ENCODE measurements at places on chromosomes 2 and 18. TPM values are rescaled to one million over a fixed set of nuclear protein-coding genes. Genes with fewer than 3 reads are reported as not detected.

GRCh38 chr2:18614041-18614440 lies 24.7 kb upstream of the NT5C1B start:
- H3K4me3 ChIP-seq: no peak overlapping the region
- H3K27ac ChIP-seq: no peak overlapping the region
- no peaks in the 10 kb centered on the region for H3K36me3 ChIP-seq
- DNase-seq: no peak
- no peaks in the 10 kb centered on the region for H3K4me1 ChIP-seq

GRCh38 chr2:232008907-232009638 lies 47.6 kb downstream of the DIS3L2 start:
- no peak overlapping the region for H3K27ac ChIP-seq
- no peak for DNase-seq
- no peak overlapping the region for H3K4me3 ChIP-seq
- no peaks in the 10 kb centered on the region for H3K27me3 ChIP-seq

- H3K36me3 ChIP-seq: peaks cover 6% of the 10 kb centered on the region
- H3K27ac ChIP-seq: no peak overlapping the region
- no peak overlapping the region for H3K4me3 ChIP-seq
- peaks cover 18% of the 10 kb centered on the region for H3K4me1 ChIP-seq
- H3K27me3 ChIP-seq: peaks cover 2% of the 10 kb centered on the region
Measured at GRCh38 chr2:238506371-238507068, 79.8 kb downstream of the ASB1 start.

- peaks cover 4% of the 10 kb centered on the region for H3K4me1 ChIP-seq
- no peak overlapping the region for H3K27ac ChIP-seq
- no peaks in the 10 kb centered on the region for H3K36me3 ChIP-seq
- no peaks in the 10 kb centered on the region for H3K27me3 ChIP-seq
- no peak for DNase-seq
Measured at GRCh38 chr2:11027195-11027594, 115.5 kb downstream of the KCNF1 start.

DNA sequence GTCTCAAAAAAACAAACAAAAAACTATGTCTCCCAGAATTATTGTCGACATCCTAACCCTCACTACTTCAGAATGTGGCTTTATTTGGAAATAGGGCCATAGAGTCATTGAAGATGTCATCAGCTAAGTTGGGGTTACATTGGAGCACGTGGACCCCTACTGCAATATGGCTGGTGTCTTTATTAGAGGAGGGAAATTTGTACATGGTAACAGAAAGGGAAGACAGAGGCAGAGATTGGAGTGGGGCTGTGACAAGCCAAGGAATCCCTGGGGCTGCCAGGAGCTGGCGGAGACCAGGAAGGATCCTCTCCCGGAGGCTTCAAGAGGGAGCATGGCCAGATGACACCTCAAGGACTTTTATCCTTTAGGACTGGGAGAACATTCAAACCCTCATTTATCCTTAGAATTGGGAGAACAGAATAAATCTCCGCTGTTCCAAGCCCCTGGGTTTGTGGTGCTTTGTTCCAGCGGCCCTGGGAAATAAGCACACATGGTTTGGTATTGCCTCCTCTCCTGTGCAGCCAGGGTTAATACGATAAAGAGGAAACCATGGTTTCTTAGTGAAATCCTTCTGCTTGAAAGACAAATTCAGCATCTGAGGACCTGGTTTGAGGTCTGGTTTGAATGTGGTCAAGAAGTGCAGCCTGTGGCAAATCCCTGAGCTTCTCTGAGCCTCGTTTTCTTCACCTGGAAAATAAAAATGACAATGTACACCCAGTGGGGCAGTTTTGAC lies 184.7 kb downstream of the MYCN start:
- H3K4me1 ChIP-seq: peaks cover 36% of the 10 kb centered on the region
- DNase-seq: no peak
- peaks cover 8% of the 10 kb centered on the region for H3K36me3 ChIP-seq
- peaks cover 5% of the 10 kb centered on the region for H3K27me3 ChIP-seq
- H3K27ac ChIP-seq: peak overlapping the region; percentile 48

DNA sequence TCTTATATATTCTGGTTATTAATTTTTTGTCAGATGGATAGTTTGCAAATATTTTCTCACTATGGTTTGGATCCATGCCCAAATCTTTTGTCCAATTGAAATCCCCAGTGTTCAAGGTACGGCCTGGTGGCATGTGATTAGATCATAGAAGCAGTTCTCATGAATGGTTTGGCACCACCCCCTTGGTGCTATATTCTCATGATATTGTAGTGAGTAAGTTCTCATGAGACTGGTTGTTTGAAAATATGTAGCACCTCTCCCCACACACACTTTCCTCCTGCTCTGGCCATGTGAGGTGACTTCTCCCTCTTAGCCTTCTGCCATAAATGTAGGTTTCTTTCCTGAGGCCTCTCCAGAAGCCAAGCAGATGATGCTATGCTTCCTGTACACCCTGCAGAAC lies 107.7 kb upstream of the KYNU start:
- H3K36me3 ChIP-seq: peaks cover 10% of the 10 kb centered on the region
- H3K27me3 ChIP-seq: no peaks in the 10 kb centered on the region
- no peak overlapping the region for H3K27ac ChIP-seq

GRCh38 chr2:96163768-96164429 lies 18.7 kb upstream of the DUSP2 start:
- H3K4me3 ChIP-seq: no peak overlapping the region
- peaks cover 14% of the 10 kb centered on the region for H3K27me3 ChIP-seq
- no peak for DNase-seq
- peaks cover 7% of the 10 kb centered on the region for H3K36me3 ChIP-seq
- H3K4me1 ChIP-seq: peaks cover 9% of the 10 kb centered on the region

- H3K27ac ChIP-seq: no peak overlapping the region
- H3K36me3 ChIP-seq: no peaks in the 10 kb centered on the region
- no peaks in the 10 kb centered on the region for H3K4me1 ChIP-seq
- no peak overlapping the region for H3K4me3 ChIP-seq
Measured at GRCh38 chr2:96273763-96274162, 7.7 kb downstream of the CIAO1 start.

- no peak overlapping the region for H3K27ac ChIP-seq
- no peaks in the 10 kb centered on the region for H3K4me1 ChIP-seq
- H3K27me3 ChIP-seq: peaks cover 2% of the 10 kb centered on the region
- no peak for DNase-seq
- no peak overlapping the region for H3K4me3 ChIP-seq
Measured at GRCh38 chr2:73020306-73020656, 51.2 kb downstream of the SFXN5 start.

- no peak overlapping the region for H3K27ac ChIP-seq
- no peak overlapping the region for H3K4me3 ChIP-seq
- H3K27me3 ChIP-seq: peaks cover 1% of the 10 kb centered on the region
- no peaks in the 10 kb centered on the region for H3K4me1 ChIP-seq
- DNase-seq: no peak
- H3K36me3 ChIP-seq: no peaks in the 10 kb centered on the region
Measured at GRCh38 chr2:59277671-59278070, 1036.5 kb upstream of the FANCL start.

DNA sequence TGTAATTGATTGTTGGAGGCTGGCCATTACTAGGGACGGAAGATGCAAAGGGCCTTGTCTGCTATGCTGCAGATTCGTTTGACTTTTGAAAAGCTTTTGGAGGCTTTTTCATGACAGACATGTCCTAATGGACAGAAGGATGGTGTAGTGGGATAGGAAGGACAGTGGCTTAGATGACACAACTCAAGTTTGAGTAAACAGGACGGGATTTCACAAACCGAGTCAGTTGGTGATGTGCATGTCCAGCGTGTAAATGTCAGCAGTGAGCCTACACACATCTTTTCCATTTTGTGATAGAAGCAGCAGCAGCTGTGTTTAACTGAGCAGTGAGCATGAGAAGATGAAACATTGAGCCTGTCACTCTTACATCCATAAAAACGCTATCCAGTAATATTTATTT lies 76.0 kb downstream of the NCK2 start:
- H3K4me1 ChIP-seq: peaks cover 58% of the 10 kb centered on the region
- H3K27me3 ChIP-seq: peaks cover 3% of the 10 kb centered on the region
- no peaks in the 10 kb centered on the region for H3K36me3 ChIP-seq
- H3K4me3 ChIP-seq: no peak overlapping the region
- no peak for DNase-seq

DNA sequence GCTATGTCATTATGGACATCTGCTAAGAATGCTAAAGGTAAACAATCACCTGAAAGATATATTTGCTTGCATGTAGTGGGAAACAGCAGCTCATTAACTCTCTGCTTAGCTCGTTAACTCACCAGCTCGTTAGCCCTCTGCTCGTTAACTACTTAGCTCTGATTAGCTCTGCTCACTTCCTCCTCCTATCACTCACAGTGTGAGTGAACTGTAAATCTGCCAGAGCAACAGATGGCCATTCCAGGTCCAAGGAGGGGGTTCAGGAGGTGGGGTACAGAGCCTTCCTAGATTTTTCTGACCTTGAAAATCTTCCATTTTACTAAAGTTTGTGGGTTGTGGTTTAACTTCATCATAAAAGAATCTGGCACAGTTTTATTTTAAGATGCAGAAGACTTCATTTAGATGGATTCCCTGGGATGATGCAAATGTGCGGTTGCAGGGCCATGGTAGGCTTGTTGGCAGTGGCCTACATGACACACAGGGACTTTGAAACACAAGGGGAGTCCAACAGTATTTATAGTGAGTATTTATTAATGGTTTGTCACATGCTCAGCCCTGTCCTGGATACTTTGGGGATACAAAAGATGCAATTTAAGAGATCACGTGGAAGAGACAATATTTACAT lies 1633.7 kb upstream of the CELF4 start:
- H3K4me3 ChIP-seq: no peak overlapping the region
- H3K27me3 ChIP-seq: peaks cover 3% of the 10 kb centered on the region
- no peak overlapping the region for H3K27ac ChIP-seq
- no peak for DNase-seq
- H3K36me3 ChIP-seq: no peaks in the 10 kb centered on the region

DNA sequence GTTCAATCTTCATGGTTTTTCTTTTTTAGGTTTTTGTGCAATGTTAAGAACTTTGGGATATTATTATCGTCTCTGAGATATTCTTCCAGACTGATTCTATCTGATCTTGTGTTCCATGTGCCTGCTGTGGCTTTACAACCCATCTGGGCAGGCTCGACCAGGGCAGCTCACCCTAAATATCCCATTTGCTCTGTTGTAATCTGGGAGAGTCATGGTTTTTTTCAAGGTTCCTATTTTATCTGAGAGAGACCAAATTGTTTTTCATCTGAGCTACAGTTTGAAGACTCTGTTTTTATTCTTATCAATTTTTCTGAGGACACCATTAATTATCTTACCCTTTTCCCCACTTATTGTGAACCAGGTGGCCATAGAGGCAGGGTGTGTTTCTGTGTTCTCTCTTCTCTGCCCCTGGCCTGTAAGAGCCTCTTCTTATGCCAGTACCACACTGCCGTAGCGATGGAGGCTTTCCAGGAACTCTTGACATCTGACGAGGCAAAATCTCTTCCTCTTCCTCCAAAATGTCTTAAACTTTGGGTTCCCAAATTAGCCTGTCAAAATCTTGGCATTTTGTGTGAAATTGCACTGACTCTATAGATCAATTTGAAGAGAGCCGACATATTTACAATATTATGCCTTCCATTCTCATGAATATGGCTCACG lies 3.1 kb downstream of the SP140L start:
- DNase-seq: no peak
- peaks cover 2% of the 10 kb centered on the region for H3K27me3 ChIP-seq
- no peaks in the 10 kb centered on the region for H3K36me3 ChIP-seq
- no peak overlapping the region for H3K4me3 ChIP-seq

DNA sequence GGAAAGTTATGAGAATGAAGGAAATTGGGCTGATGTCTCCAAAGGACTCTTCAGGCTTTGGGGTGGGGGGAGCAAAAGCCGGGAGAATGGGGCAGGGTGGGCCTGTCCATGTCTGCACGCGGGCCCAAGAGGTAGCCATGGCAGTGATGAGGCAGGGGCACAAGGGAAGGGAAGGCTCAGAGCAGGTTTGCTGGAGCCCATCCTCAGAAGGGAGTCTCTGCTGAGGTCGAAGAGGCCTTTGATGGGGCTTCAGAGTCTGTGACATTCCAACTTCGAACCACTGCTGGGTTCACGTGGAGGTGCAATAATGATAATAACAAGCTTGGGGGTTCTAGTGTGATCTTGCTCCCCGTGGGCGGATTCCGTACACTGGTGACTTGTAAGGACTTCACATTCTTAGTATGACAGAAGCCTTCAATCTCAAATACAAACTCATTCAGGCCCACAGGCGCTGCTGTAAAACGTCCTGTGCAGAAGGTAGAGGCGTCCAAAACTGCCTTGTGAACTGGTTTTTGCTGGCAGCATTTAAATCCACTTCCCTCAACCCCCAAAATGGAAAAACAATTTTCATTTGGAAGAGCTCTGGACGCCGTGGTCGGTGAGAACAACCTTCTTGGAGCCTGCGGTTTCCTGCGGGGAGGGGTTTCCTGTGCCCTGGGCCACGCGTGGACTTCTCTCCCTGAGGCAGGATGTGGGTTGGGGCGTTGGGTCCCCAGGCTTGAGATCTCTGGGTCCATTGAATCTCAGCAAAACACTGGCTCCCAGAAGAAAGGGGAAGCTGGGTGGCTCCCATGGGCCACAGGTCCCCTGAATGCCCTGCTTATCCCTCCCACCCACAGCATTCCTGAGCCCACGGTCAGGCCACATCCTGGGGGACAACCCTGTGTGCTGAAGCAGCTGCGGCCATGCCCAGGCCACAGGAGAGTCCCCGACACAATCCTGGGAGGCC lies 151.0 kb downstream of the TPO start:
- H3K27ac ChIP-seq: no peak overlapping the region
- H3K36me3 ChIP-seq: peaks cover 5% of the 10 kb centered on the region
- H3K27me3 ChIP-seq: peaks cover 9% of the 10 kb centered on the region
- no peak overlapping the region for H3K4me3 ChIP-seq
- peaks cover 10% of the 10 kb centered on the region for H3K4me1 ChIP-seq

DNA sequence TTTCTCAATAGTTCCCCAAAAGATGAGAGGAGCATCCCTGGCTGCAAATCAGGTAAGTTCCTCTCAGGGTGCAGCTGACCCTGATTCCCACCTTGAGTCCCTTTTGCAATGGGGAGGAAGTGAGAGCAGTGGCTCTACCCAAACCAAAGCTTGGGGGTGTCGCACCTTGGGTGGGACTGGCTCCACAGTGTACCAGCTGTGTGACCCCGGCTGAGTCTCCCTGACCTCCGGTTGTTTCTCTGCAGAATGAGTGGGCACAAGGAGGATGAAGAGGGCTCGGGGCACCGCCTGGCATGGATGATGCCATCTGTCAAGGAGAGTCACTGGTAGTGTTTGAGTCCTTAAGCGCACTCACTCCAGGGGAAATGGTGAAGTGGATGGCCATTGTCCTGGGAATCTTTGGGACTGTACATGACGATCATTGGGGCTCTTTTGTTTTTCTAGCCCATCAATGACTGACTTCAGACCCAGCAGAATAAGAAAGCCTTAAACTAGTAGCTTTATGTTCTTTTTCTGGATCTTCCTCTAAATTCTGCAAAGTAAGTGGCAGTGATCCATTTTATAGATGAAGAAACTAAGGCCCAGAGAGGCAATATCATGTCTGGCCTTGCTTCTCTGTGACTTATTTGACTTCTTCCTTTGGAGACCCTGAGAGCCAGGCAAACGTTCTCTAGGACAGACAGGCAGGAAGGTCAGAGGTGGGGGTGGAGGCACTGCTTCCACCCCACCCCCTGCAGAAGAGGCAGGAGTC lies 106.3 kb upstream of the ST3GAL5 start:
- H3K27me3 ChIP-seq: peaks cover 7% of the 10 kb centered on the region
- DNase-seq: no peak
- peaks cover 5% of the 10 kb centered on the region for H3K4me1 ChIP-seq
- H3K27ac ChIP-seq: no peak overlapping the region
- peaks cover 5% of the 10 kb centered on the region for H3K36me3 ChIP-seq
- no peak overlapping the region for H3K4me3 ChIP-seq

Gene CTDP1
- total RNA-seq: 34.8 TPM

Gene DES
- 1.3 TPM for total RNA-seq

Gene CAPN14
- total RNA-seq: 0.25 TPM

Gene PPP1CB
- total RNA-seq: 144 TPM

Gene MERTK
- total RNA-seq: 2.3 TPM

Gene TXNDC2
- not detected for total RNA-seq

Gene STARD6
- not detected for total RNA-seq

Gene NTSR2
- not detected for total RNA-seq

Gene FMNL2
- 166 TPM for total RNA-seq

All from glutamatergic neuron (in vitro differentiated cells).